ENCODE measurements at places on chromosomes 4 and X. TPM values are rescaled to one million over a fixed set of nuclear protein-coding genes. Genes with fewer than 3 reads are reported as not detected.

Gene GJB1
- not detected for total RNA-seq

Gene PWWP3B
- not detected for total RNA-seq

Gene AMTN
- not detected for total RNA-seq

Gene SMIM10
- total RNA-seq: 7.1 TPM

DNA sequence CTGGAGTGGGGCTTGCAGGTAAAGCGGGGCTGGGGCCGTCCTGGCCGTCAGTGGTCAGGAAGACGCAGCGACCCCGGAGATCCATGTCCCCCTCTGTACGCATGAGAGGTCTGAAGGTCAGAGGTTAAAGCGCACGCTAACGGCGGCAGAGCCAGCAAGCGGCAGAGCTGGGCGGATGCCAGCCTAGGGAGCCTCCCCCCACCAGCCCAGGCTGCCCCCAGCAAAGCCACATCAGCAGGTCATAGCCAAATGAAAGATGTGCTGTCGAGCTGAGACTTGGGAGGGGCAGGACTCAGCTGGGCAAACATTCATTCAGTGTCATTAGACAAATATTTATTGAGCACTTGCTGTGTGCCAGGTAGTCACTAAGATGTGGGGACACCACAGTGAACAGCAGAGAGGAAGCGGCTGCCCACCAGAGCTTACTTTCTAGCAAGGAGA, 593 bp upstream of the JAKMIP1 start:
- no peak overlapping the region for H3K4me3 ChIP-seq
- no peaks in the 10 kb centered on the region for H3K36me3 ChIP-seq
- DNase-seq: no peak
- H3K27me3 ChIP-seq: peaks cover 11% of the 10 kb centered on the region
- H3K27ac ChIP-seq: no peak overlapping the region

Gene MAGEA8
- total RNA-seq: not detected

Gene DCHS2
- total RNA-seq: under 0.01 TPM

Gene FBXL5
- 110 TPM for total RNA-seq

- peaks cover 5% of the 10 kb centered on the region for H3K4me1 ChIP-seq
- no peaks in the 10 kb centered on the region for H3K36me3 ChIP-seq
- H3K4me3 ChIP-seq: no peak overlapping the region
- no peak for DNase-seq
- H3K27me3 ChIP-seq: no peaks in the 10 kb centered on the region
These were observed 6.0 kb downstream of the CXCL2 start for GRCh38 chr4:74092957-74093356.

DNA sequence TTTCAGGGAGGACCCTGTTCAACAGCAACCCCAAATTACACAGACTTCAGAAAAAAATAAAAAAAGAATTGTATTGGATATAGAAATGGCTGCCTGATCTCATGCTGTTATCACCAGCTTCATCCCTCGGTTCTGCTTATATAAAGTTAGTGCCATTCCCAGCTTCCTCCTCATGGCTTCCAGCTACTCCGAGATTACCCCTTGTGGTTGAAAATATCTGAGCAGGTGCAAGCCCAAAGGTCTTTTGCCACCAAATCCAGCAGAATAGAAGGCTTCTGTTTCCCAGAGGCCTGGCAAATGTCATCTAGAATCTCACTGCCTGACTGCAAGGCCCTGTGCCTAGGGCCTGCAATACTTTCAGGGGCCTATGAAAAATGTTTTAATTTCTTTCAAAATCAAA, 13.8 kb upstream of the HPGDS start:
- H3K4me3 ChIP-seq: no peak overlapping the region
- no peak for DNase-seq
- H3K27ac ChIP-seq: no peak overlapping the region
- peaks cover 5% of the 10 kb centered on the region for H3K4me1 ChIP-seq
- peaks cover 3% of the 10 kb centered on the region for H3K27me3 ChIP-seq
- H3K36me3 ChIP-seq: no peaks in the 10 kb centered on the region

Gene PNMA6A
- 1.2 TPM for total RNA-seq

DNA sequence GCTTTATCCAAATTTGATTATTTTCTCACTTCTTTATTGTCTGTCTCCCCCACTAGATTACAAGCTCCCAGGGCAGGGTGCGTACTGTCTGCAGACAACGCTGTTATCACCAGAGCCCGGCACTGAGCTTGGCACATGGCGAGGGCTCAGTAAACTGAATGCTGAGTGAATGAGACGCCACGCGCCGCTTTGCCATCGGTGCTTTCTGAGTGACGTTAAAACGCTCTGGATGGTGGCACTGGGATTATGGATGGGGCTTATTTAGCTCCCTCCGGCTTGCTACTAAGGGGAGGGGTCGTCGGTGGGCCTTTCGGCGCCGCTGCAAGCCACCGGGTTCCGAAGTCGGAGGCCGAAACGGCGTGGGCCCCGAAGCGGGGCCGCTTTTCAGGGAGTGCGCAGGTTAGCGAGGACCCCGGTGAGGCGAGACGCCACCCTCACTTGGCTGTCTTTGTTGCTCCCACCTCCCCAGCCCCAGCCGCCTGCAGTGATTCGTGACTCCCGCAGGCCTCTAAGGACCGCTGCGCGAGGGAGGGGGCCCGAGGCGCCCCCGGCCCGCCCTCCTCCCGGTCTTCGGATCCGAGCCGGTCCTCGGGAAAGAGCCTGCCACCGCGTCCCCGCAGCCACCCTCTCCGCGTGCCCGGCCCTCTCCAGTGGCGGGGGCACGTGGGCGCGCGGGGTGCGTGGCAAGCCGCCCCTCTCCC, 569 bp upstream of the FHL1 start:
- peak overlapping the region; percentile 72 for H3K4me3 ChIP-seq
- no peaks in the 10 kb centered on the region for H3K36me3 ChIP-seq
- peaks cover 3% of the 10 kb centered on the region for H3K4me1 ChIP-seq
- peak; percentile 88 for DNase-seq
- H3K27ac ChIP-seq: no peak overlapping the region
- H3K27me3 ChIP-seq: peaks cover 3% of the 10 kb centered on the region

Gene RXFP1
- total RNA-seq: not detected

GRCh38 chr4:8167815-8168214, 9.2 kb upstream of the ABLIM2 start:
- no peaks in the 10 kb centered on the region for H3K36me3 ChIP-seq
- no peak overlapping the region for H3K27ac ChIP-seq
- peak; percentile 73 for DNase-seq
- H3K4me1 ChIP-seq: no peaks in the 10 kb centered on the region

Gene SLC49A3
- total RNA-seq: 13.6 TPM

Gene CLTRN
- 0.29 TPM for total RNA-seq

Gene GK2
- not detected for total RNA-seq

GRCh38 chr4:87243426-87244053, 23.1 kb upstream of the KLHL8 start:
- no peak overlapping the region for H3K4me3 ChIP-seq
- no peaks in the 10 kb centered on the region for H3K27me3 ChIP-seq
- no peak for DNase-seq
- H3K27ac ChIP-seq: no peak overlapping the region

DNA sequence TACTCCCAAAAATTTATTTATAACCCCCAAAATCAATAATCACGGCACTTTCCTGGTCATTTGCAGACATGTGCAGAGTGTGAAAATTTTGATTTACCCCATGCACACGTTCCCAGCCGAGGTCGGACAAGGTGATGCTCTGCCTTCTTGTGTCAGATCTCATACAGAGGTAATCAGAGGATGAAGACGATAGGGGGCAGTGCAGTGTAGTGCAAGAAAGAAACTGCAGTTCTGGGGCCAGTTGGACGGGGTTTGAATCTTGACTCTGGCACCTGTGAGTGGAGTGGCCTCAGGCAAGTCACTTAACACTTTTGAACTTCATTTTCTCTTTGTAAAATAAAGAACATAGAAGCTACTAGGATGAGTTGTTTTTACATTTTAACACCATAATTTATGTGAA, 88.4 kb downstream of the FRMPD3 start:
- no peaks in the 10 kb centered on the region for H3K36me3 ChIP-seq
- H3K27ac ChIP-seq: no peak overlapping the region
- no peaks in the 10 kb centered on the region for H3K4me1 ChIP-seq
- DNase-seq: no peak

DNA sequence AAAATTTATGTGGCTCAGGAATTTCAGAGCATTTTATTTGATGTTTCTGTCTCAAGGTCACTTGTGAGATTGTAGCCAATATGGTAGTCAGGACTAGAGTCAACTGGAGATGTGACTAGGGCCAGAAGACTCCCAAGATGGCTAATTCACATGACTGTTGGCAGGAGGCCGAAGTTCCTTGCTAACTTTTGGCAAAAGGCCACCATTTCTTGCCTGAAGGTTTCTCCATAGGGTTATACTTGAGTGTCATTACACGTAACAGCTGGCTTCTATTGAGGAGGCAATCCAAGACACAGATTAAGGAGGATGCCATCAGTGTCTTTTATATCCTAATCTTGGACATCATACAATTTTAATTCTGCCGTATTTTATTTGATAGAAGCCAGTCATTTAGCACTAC, 162.3 kb upstream of the MAOA start:
- no peaks in the 10 kb centered on the region for H3K36me3 ChIP-seq
- H3K4me1 ChIP-seq: no peaks in the 10 kb centered on the region
- no peaks in the 10 kb centered on the region for H3K27me3 ChIP-seq
- DNase-seq: no peak
- no peak overlapping the region for H3K4me3 ChIP-seq

GRCh38 chr4:67658302-67658701, 42.7 kb downstream of the UBA6 start:
- no peaks in the 10 kb centered on the region for H3K4me1 ChIP-seq
- DNase-seq: no peak
- no peaks in the 10 kb centered on the region for H3K27me3 ChIP-seq
- H3K4me3 ChIP-seq: no peak overlapping the region
- peaks cover 34% of the 10 kb centered on the region for H3K36me3 ChIP-seq

GRCh38 chrX:69282893-69283690, 117.8 kb upstream of the PJA1 start:
- H3K27me3 ChIP-seq: peaks cover 43% of the 10 kb centered on the region
- DNase-seq: peak; percentile 22
- no peak overlapping the region for H3K27ac ChIP-seq
- H3K36me3 ChIP-seq: no peaks in the 10 kb centered on the region
- H3K4me1 ChIP-seq: no peaks in the 10 kb centered on the region
- H3K4me3 ChIP-seq: no peak overlapping the region
